ENCODE measurements at places on chromosomes 11 and 22. TPM values are rescaled to one million over a fixed set of nuclear protein-coding genes. Genes with fewer than 3 reads are reported as not detected.

The FLRT1 gene
- total RNA-seq: 0.14 TPM

The SPDYC gene
- total RNA-seq: not detected

DNA sequence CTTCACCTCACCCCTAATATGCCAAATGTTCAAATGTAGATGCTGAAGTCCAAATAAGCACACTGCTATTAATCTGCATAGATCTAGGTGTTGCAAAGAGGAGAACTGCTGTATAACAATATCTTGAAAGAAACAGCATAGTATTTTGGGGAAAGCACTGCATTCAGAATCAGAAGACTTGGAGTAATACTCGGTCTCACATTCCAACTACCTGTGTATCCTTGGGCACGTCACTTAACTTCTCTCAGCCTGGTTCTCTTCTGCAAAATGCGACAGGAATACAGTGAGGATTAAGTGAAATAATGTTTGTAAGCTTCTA lies 332 bp upstream of the HMGXB4 start:
- H3K4me1 ChIP-seq: no peaks in the 10 kb centered on the region
- H3K36me3 ChIP-seq: no peaks in the 10 kb centered on the region
- no peak overlapping the region for H3K27ac ChIP-seq
- H3K27me3 ChIP-seq: no peaks in the 10 kb centered on the region
- DNase-seq: no peak

DNA sequence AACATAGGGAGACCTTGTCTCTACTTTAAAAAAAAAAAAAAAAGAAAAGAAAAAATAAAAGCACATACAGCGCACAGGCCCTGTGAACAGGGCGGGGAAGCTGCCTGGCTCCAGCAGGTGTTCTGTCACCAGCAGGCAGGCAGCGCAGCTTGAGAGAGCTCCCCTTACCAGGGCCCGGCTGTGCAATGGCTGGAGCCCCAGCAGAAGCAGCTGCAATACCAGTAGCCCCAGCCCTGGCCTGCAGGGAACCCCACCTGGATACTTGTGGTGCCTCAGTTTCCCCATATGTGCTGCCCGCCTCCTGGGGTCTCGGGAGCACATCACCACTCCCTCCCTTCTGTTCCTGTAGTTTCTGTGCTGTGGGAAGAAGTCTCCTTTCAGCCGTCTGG lies 12.3 kb downstream of the TSPAN32 start:
- H3K4me3 ChIP-seq: no peak overlapping the region
- peaks cover 9% of the 10 kb centered on the region for H3K4me1 ChIP-seq
- no peaks in the 10 kb centered on the region for H3K36me3 ChIP-seq
- peak overlapping the region; percentile 73 for H3K27ac ChIP-seq

GRCh38 chr11:5809122-5809519 lies 397 bp downstream of the OR52N2 start:
- H3K27ac ChIP-seq: no peak overlapping the region
- no peaks in the 10 kb centered on the region for H3K36me3 ChIP-seq
- DNase-seq: no peak
- no peaks in the 10 kb centered on the region for H3K27me3 ChIP-seq

The ADORA2A gene
- 0.85 TPM for total RNA-seq

The B3GAT1 gene
- total RNA-seq: 0.08 TPM

DNA sequence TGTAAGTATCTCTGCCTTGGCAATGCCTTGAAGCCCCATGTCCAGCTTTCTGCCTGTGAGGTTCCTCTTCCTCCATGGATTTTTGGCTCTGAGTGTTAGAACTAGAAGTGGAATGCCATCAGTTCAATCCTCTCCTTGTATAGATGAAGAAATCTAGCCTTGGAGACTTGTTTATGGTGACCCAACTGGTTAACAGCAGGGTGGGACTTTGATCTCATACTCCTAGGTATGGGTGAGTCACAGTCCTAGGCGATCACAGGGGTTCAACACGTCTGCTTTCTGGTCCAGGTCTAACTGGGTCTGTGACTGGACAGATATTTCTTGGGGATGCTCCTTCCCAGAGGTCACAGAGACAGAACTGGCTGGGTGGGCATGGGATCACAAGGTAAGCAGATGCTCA lies 9.2 kb upstream of the MTFP1 start:
- no peak overlapping the region for H3K4me3 ChIP-seq
- H3K27me3 ChIP-seq: no peaks in the 10 kb centered on the region
- H3K36me3 ChIP-seq: no peaks in the 10 kb centered on the region

DNA sequence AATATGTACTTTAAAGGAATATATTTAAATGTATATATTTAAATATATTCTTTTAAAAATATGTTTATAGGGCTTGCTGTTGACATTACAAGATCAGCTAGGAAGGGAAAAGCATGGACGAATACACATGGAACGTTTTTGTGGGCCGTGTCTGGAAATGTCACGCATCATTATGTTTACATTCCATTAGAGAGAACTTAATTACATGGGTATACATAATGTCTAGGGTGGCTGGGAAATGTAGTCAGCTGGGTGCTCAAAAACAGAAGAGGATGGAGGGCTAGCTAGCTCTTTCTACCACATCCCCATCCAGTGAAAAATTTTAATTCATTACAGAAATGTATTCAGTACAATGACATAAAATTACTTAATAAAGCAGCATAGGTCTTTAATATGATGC lies 371.2 kb downstream of the DYNC2H1 start:
- H3K27ac ChIP-seq: no peak overlapping the region
- no peaks in the 10 kb centered on the region for H3K27me3 ChIP-seq
- H3K36me3 ChIP-seq: no peaks in the 10 kb centered on the region
- no peaks in the 10 kb centered on the region for H3K4me1 ChIP-seq
- H3K4me3 ChIP-seq: no peak overlapping the region

GRCh38 chr11:119434591-119435330 lies 11.8 kb upstream of the THY1 start:
- no peak overlapping the region for H3K27ac ChIP-seq
- no peak for DNase-seq
- no peaks in the 10 kb centered on the region for H3K27me3 ChIP-seq

GRCh38 chr22:26401726-26402125 lies 27.3 kb upstream of the ASPHD2 start:
- H3K4me3 ChIP-seq: no peak overlapping the region
- H3K4me1 ChIP-seq: no peaks in the 10 kb centered on the region
- no peaks in the 10 kb centered on the region for H3K36me3 ChIP-seq
- no peaks in the 10 kb centered on the region for H3K27me3 ChIP-seq
- no peak for DNase-seq

GRCh38 chr11:70071996-70072395 lies 6.1 kb upstream of the ANO1 start:
- H3K4me3 ChIP-seq: no peak overlapping the region
- H3K27me3 ChIP-seq: no peaks in the 10 kb centered on the region
- no peak overlapping the region for H3K27ac ChIP-seq
- DNase-seq: no peak
- no peaks in the 10 kb centered on the region for H3K4me1 ChIP-seq

- no peaks in the 10 kb centered on the region for H3K27me3 ChIP-seq
- no peaks in the 10 kb centered on the region for H3K4me1 ChIP-seq
- no peak overlapping the region for H3K4me3 ChIP-seq
- no peaks in the 10 kb centered on the region for H3K36me3 ChIP-seq
- no peak overlapping the region for H3K27ac ChIP-seq
- DNase-seq: no peak
Measured at GRCh38 chr22:33656808-33657628, 263.3 kb downstream of the LARGE1 start.

- H3K36me3 ChIP-seq: no peaks in the 10 kb centered on the region
- H3K27me3 ChIP-seq: no peaks in the 10 kb centered on the region
- peak; percentile 84 for DNase-seq
- H3K4me3 ChIP-seq: no peak overlapping the region
Measured at GRCh38 chr11:122271137-122271536, 155.1 kb upstream of the BLID start.
